Astrocyte of the cerebellum (primary cell): ENCODE measurements at places on chromosomes 13 and 19.
A peak's percentile ranks its signal among the peaks of the same experiment; 100 is the strongest.

DNA sequence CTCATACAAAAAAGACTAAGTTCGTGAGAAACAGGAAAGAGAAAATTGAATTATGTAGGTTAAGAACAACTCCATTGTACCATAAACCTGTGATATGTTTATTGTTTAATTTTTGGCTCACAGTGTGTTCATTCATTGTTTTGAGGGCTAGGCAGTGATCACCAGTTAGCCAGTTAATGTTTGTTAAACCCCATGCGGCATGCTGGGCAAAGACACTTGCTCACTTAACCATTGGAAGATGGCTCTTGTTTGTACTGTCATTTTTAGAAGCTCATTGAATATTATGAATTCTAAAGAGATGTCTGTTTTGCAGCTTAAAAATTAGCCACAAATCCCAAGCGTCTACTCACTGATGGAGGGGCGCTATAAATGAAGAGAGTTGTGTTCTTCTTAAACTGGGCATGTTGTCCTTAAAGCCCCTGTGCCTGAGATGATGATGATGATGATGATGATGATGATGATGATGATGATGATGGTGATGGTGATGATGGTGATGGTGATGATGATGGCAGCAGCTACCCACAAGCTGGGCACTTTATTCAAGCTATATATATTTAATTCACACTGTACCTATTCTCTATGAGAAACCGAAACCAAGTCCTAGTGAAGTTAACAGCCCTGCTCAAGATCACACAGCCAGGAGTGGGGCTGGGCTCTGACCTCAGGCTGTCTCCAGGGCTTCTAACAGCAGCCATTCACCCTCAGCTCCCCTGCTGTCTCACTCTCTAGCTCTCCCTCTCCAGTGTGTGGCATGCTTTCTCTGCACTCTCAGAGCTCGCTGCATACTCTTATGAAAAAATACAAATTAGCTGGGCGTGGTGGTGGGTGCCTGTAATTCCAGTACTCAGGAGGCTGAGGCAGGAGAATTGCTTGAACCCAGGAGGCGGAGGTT is 169.1 kb downstream of the SHISA2 start:
- DNase-seq, result no peak

DNA sequence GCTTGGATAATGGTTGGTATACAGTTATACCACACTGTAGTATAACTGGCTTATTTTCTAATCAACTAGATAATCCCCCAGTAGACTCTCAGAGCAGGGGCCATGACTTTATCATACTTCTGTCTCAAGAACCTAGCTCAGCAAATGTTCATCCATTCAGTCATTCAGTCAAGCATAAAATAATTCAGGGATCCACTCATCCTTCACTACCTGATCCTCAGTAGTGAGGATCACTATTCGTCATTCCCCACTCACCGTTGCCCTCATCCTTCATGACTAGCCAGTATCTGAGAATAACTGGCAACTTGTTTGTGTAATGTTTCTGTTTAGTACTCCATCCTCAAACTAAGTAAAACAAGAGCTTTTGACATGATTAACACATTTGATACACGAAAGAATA is 77.6 kb downstream of the TSC22D1 start:
- no peak for DNase-seq

- DNase-seq, result no peak
Measured at GRCh38 chr13:77740097-77740735, 42.7 kb downstream of the SLAIN1 start.

DNA sequence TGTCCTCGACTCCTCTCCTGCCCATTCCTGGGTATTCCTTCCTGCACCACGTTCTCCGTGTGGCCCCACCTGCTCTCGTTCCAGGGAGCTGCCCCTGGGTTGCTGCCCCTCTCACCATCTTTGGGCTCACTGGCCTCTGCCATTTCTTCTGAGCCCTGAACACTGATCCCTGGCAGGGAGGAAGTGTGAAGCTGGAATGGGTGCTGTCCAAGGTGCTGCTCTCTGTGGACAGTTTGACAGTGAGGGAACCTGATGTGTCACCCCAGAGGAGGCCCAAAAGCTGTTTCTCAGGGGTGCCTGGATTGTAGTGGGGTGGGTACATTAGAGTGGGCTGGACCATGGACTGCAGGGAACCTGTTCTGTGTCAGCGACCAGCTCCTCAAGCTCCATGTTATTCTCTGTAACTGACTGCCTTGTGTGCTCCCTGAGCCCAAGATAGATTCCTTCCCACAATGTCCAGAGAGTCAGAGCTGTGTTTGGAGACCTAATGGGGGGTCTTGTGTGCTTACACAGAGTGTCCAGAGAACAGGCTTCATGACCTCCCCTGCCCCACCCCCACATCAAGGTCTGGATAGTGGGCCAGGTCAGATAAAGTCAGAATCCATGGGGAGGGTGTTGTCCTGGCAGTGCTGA is 7.2 kb upstream of the CEACAM8 start:
- no peak for DNase-seq

GRCh38 chr13:112795277-112795676 is 105.4 kb downstream of the ATP11A start:
- DNase-seq, result no peak

DNA sequence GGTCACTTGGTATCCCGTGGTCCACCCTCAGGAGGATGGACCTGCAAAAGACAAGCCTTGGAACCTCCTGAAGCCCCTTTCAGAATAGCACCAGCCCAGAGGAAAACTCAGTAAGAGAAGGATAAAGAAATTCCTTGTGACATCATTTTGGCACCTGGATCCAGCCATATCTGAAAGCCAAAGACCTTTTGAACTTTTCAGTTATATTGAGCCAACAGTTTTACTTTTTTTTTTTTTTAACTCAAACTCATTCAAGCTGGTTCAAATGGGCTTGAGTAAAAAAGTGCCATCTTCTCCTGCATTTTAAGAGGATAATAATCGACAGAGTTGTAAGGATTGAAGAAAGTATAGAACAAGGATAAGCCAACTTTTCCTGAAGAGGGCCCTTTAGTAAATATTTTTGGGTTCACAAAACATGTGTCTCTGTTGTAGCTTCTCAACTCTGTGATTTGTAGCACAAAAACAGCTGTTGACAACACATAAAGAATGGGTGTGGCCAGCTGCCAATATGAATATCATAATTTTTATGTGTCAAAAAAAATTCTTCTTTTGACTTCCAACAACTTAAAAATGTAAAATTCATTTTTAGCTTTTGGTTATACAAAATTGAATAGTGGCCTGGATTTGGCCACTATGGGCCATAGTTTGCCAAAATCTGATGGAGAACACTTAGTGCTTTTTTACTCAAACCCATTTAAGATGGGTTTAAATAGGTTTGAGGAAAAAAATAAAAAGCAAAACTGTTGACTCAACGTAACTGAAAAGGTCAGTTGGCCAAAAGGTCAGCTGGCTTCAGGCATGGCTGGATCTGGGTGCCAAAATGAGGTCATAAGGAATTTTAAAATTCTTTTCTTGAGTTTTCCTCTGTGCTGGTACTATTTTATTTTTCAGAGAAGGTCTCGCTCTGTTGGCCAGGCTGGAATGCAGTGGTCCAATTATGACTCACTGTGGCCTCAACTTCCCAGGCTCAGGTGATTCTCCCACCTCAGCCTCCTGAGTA is 50.7 kb downstream of the ACSBG2 start:
- DNase-seq, result no peak

DNA sequence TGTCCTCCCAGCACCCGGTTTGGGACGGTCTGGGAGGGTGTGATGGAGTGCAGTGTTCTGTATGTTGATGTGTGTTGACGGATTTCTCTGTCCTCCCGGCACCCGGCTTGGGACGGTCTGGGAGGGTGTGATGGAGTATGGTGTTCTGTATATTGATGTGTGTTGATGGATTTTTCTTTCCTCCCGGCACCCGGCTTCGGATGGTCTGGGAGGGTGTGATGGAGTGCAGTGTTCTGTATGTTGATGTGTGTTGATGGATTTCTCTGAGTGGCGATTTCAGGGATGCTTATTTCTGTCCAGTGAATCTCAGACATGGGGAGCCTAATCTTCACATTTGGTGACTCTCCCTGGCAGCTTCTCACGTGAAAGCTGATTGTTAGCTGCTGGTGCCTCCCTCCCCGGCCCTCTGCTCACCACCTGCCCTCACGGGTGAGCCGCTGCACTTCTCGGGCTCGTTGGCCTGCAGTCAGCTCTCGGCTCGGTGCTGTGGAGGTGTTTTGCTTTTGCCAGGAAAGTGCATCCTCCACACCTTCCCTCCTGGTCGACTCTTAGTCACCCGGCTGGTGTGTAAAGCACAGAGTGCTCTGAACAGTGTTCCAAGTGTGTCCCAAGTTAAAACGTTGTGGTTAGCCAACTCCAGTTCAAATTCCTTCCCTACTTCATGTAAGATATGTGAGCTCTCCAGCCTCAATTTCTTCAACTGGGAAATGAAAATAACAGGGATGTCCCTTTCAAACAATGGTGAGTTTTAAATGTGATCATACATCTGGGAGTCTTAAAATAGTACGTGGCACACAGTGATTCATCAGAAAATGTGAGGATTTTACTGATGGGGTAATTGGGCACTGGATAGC is 54.6 kb downstream of the ATP11A start:
- DNase-seq, result no peak

DNA sequence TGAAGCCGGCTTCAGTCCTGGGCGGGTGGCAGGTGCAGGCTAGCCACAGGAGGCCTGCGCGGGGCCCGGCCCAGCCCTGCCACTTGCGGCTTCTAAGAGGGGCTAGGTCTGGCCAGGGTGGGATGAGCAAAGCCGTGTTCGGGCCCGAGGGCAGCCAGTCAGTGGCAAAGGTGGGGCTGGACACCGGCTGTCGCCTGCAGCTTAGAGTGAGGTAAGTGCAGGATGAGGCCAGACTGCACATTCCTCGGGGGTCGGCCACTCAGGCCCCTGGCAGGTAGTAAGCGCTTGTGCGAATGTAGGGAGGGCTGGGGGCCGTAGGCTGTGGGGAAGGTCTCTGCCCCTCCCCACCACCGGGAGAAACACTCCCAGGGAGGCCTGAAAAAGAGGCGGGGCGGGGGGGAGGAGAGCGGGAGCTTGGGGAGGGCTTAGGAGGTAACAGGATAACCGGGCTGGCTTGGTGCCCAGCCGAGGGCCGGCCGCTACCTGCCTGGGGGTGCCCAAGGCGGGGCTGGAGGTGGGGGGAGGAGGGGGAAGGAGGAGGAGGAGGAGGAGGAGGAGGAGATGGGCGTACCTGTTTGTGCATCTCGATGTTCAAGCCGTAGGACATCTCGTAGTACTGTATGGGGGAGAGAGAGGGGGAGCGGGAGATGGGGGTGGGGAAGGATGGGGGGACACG is 6.4 kb downstream of the TLE5 start:
- DNase-seq, result no peak

GRCh38 chr13:80309926-80310325 is 31.0 kb downstream of the SPRY2 start:
- DNase-seq, result no peak

DNA sequence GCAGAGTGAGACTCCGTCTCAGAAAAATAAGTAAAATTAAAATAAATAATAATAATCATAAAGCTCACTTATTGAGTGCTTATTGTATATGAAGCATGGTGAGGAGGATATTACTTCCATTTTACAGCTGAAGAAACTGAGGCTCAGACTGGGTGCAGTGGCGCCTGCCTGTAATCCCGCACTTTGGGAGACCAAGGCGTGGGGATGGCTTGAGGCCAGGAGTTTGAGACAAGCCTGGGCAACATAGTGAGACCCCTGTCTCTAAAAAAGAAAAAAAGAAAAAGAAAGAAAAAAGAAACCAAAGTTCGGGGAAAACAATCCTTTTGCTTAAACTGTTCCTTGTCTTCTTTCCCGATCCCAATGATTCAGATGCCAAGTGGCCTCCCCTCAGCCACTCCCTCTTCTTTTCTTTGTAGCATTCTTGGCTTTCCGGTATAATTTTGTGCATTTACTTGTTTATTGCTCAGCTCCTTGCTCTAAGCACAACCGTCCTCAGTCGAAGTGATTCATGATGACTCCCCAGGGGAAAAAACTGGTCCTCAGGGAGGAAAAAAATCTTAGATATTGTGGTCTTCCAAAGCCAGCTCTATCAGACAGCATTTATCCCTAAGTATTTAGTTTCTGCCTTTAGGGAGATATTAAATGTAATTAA is 965 bp upstream of the EIF3G start:
- peak; percentile 38 for DNase-seq

DNA sequence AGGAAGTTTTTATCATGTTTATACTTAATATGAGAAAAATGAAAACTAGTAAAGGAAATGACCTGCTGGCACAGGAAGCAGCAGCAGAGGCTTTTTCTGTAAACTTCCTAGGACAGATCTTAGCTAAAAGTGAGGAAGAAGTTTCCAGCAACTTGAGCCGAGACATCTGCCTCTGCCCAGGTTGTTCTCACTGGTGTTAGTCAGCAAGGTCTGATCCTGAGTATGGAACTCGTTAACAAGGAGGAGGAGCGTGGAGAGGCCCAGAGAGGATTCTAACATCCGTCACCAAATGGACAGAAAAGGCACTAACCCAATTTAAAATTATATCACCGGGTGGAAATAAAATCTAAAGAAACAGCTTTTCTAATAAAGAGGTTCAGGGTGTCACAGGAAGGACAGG is 43.6 kb downstream of the PHF11 start:
- DNase-seq, result no peak

- no peak for DNase-seq
Measured at GRCh38 chr13:41017159-41017558, 2.0 kb downstream of the ELF1 start.

GRCh38 chr13:51230477-51231105 is 8.4 kb downstream of the FAM124A start:
- peak; percentile 43 for DNase-seq
